ENCODE measurements at places on chromosomes 1 and 21.

DNA sequence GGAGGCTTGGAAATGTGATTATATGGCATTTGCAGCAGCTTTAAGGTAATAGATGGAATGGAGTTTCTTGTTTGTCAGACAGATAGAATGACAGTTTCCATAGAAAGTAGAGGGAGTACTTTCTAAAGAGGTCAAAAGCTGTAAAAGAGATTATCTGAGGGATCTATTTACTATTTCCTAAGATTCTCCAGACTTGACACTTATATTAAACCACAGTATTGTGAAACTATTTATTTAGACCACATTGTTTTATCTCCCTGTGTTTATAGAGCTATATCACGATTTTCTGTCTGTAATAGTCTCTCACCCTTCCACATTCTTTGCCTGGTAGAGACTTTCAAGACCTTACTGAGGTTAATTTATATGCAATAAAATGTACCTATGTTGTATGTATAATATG is 66.7 kb downstream of the MAN1A2 start:
- no peak for DNase-seq

GRCh38 chr1:41860771-41861170 is 58.0 kb downstream of the HIVEP3 start:
- no peak for DNase-seq

- DNase-seq: no peak
These were observed 29.5 kb upstream of the PGM1 start for GRCh38 chr1:63563745-63564144.

GRCh38 chr1:202615501-202616354 is 94.5 kb downstream of the SYT2 start:
- DNase-seq: no peak

DNA sequence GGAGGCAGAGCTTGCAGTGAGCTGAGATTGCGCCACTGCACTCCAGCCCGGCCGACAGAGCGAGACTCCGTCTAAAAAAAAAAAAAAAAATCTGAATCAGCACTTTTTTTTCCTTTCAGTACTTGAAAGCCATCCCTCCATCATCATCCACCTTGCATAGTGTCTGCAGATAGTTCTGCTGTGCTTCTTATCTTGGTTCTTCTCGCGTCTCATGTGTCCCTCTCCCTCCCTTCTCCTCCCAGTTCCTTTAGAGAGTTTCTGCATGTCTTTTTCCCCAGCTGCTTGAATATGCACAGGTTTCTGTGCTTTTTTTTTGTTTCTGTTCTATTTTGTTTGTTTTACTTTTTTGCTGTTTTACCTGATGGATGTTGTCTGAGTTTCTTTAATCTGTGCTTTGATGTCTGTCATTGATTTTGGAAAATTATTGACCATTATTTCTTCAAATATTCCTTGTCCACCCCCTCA is 3.9 kb upstream of the COL18A1 start:
- DNase-seq: no peak

- DNase-seq: no peak
These were observed 20.7 kb upstream of the PADI1 start for GRCh38 chr1:17184161-17184665.

GRCh38 chr1:43258370-43258769 is 11.4 kb upstream of the TMEM125 start:
- no peak for DNase-seq

DNA sequence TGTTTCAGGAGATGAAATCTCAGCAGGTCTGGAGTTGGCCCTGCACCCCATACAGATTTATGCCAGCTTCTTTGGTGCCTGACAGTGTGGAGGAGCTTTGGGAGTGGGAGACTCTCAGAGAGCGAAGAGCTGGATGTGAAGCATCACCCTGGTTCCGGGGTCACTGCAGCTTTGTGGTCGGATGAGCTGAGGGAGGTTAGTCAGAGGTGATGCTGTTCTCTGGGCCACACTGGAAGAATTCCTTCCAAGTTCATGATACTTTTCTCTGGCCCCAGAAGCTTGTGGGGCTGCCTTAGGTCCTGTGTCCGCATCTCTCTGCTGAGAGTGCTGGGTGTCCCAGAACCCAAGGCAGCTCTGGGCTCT is 467.8 kb downstream of the CAMTA1 start:
- no peak for DNase-seq

DNA sequence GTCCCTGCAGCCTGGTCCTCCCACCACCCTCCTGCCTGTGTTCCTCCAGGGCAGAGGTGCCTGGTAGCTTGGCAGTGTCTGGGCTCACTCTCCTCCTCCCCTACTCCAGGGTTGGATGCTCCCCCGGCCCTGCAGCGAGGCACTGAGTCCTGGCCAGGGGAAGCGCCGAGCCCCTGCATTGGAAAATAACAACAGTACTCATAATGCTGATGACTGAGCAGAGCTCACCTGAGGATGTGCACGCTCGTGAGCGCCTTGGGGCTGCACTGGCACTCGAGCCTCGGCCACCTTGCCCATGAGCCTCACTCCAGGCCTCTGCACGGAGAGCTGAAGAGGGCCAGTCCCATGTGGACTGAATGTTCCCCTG is 6.0 kb upstream of the ACTRT2 start:
- DNase-seq: no peak

DNA sequence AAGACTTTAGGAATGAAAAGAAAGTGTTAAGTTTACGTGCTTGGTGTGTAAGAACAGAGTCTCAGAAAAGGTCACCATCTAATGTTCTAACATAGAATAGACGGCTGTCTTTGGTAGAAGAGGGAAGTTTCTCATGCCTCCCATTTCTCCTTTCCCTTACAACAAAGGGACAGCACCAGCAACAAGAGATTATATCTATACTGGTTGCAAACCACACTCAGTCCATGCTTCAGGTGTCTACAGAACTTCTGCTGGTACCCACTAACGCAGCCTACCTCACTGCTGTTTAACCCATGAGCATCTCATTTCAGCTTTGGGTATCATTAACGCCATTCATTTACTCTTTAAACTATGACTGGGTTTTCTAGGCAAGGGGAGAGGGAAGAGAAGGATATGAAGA is 9.2 kb upstream of the ITPKB start:
- no peak for DNase-seq

GRCh38 chr1:192905049-192905448 is 96.2 kb downstream of the RGS2 start:
- no peak for DNase-seq

DNA sequence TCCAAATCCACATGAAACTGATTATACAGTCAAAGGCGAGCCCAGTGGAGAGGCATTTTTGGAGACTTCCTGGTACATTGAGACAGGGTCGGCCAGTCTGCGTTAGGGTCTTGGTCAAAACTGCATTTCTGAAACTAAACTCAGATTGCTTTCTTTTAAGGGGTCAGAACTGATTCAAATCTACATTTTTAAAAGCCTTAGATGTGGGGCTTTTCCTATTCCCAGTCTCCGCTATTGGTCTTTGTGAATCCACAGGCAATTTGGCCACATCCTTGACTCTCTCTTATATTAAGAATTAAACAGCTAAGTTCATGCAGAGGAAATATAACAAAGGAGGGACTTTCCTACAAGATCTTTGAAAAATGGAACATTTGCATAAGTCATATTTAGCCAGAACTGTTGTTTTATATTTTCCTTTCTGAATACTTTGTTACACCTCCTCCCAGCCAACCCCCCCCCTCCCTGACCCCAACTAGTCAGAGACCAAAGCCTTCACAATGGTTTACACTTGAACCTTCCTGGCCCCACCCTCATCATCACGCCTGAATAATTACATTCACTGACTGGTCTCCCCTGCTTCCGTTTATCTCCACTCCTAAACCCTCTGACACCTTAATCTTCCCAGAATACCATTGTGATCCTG is 30.9 kb downstream of the SELL start:
- DNase-seq: no peak

- no peak for DNase-seq
These were observed 35.3 kb downstream of the EPHB2 start for GRCh38 chr1:22745669-22746585.

GRCh38 chr1:77831976-77832711 is 52.7 kb downstream of the MIGA1 start:
- DNase-seq: no peak

- DNase-seq: no peak
These were observed 77.2 kb upstream of the CTTNBP2NL start for GRCh38 chr1:112318698-112319370.

GRCh38 chr21:42088148-42088547 is 17.0 kb downstream of the UMODL1 start:
- no peak for DNase-seq

DNA sequence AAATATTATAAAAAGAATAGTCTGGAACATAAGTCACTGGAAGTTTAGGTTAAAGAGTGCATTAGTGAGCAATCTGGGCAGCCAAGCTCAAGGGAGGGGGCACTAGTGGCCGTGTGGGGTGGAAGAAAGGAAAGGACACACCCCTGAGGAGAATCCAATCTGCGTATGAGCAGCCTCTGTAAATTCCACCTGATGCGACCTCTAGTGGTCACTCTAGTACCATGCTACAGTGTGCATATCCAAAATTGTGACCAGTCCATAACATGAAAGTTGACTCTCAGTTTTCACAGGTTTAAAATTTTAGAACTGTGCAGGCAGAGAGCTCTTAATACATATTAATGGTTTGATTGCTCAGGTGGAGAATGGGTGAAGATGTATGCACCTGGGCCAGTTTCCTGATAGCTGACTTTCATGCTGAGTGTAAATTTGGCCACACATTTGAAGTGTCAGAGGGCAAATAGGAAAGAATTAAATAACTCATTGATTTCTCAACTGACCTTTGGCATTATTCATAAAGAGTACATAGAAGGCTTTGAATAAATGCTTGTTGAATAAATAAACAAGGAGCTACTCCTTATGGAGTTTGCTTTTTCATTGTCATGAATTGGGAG is 105.9 kb upstream of the C21orf91 start:
- DNase-seq: peak; percentile 16

GRCh38 chr1:160742428-160743127 is 3.5 kb downstream of the SLAMF7 start:
- no peak for DNase-seq

- DNase-seq: no peak
These were observed 474.5 kb downstream of the DSCAM start for GRCh38 chr21:40372506-40372905.

All from T-helper 9 cell (primary cell).